ENCODE measurements at places on chromosomes 13 and 19. TPM values are rescaled to one million over a fixed set of nuclear protein-coding genes. Genes with fewer than 3 reads are reported as not detected.

- no peak for DNase-seq
Observed at GRCh38 chr13:45205124-45205523, 4.3 kb upstream of the KCTD4 start.

- DNase-seq: no peak
Observed at GRCh38 chr13:20547479-20547908, 19.5 kb upstream of the IFT88 start.

GRCh38 chr19:1609103-1609396, 3.8 kb upstream of the UQCR11 start:
- peak; percentile 50 for DNase-seq

SLC17A7 gene
- total RNA-seq: 1.8 TPM

DNA sequence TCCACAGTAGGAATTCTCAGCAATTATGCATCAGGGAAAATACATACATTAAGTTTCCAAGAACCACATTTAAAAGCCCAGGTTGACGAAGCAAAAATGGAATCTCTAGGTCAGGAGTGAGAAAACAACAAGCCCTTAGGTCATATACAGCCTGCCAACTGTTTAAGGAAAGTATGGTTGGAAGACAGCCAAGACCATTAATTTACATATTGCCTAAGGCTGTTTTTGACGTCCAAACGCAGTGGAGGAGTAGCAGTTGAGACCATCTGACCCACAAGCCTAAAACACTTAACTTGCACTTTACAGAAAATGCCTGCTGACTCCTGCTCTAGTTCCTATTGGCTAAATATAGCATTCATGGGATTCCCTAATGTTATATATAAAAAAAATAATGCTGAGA, 299.0 kb downstream of the ITGBL1 start:
- DNase-seq: no peak

KANK2 gene
- total RNA-seq: 434 TPM

DNA sequence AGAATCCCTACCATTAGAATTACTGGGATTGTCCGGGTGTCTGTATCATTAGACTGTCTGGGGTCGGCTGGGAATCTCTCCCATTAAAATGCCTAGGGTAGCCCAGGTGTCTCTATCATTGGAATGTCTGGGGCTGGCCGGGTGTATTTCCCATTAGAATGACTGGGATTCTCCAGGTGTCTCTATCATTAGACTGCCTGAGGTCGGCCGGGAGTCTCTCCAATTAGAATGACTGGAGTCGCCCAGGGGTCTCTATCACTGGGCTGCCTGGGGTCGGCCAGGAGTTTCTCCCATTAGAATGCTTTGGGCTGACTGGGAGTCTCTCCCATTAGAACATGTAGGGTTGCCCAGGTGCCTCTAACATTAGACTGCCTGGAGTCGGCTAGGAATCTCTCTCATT, 1560.7 kb downstream of the UQCRFS1 start:
- DNase-seq: no peak

DNA sequence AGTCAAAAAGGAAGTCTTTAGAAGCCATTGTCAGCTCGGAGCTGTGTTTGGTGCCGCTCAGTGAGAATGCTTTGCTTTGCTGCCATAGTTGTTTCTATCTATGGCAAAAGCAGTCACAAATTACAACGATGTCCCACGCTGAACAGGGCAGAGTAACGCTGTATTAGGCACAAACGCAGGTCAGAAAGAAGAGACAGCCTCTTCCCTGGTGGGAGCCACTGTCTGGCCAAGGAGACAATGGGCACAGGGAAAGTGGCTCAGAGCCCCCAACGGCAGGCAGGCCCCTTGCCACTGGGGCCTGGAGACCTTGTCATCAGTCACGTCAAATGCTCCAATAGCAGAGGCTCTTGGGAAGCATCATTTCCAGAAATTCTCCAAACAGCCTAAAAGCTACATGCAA, 244.2 kb downstream of the TEX29 start:
- no peak for DNase-seq

DNA sequence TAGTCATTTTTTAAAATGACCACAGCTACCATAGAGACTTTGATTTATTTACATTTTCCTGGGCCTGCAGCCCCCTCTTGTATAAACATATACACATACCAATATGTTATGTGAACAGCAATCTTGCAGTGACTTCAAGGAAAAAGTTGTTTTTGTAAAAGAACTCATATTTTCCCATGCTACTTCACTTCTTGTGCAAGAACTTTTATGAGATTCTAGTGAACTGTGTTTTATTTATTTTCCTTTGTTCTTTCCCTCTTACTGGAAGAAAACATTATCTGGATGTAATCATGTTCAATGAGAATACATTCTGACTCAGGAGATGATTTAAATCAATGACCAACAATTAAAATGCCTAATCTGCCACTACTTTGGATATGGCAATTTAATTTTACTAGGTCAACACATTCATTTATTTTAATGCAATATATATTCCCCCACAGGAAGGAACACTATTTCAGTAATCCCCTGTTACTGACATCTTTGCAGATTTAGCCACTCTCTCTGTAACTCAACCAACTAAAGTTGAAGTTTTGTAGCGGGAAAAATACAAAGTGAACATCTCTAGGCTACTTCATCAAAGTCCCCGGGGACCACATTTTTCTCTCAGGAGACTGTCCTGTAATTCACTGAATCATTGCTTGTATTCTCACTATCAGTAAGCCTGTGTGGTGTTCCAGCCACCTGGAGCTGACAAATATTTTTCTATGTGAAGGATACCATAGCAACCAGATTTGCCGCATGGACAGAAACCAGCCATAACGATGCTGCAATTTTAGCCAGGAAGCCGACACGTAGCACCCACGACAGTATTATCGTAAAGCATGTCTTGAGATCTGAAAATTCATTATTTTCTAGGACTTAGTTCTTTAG, 90.5 kb downstream of the STARD13 start:
- no peak for DNase-seq

- DNase-seq: no peak
Observed at GRCh38 chr13:57675526-57675925, 44.0 kb downstream of the PCDH17 start.

DNA sequence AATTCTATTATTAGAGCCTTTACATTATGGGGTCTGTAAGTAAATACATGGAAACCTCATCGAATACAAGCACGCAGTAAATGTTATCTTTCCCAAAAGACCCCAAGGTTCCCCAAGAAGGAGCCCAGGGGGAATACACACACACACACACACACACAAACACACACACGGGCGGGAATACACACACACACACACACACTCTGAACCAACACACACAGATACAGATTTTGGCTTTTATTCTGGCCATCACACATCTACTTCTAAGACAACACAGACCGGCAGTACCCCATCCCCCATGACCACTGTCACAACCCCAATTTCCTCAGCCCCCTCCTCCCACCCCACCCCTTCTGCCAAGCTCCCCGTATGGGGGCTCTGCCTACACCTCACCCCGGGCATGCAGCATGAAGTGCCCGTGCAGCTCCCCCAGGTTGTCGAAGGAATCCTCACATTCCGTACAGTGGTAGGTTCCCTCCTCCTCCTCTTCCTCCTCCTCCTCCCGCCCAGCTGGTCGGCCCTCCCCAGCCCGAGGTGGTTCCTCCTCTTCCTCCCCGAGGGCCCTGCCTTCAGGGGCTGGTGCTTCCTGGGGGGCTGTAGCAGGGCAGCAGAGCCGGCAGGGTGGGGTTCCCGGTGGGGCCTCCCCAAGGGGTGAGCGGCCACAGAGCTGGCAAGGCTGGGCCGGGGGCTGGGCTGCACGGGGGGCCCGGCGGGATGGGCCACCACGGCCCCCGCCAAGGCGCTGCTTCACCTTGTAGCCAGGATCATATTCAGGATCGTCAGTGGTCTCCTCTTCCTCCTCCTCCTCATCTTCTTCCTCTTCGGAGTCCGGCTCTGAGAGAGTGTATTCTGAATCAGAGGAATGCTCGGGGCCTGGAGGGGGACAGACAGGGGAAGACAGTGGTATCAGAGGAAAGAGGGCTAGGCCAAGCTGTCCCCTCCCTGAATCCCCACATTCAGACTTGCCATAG, 4.4 kb upstream of the SRRM5 start:
- DNase-seq: no peak

DNA sequence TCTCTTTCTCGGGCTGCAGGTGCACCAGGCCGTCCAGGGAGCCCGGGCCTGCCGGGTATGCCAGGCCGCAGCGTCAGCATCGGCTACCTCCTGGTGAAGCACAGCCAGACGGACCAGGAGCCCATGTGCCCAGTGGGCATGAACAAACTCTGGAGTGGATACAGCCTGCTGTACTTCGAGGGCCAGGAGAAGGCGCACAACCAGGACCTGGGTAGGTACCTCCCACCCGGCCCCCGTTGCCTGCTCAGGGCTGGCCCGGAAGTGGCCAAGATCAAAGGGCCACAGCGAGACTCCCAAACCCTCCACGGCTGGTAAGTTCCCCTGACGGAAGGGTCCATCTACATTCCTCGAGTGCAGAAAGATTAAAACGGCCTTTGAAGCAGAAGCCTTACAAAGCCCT, 55.1 kb downstream of the RAB20 start:
- DNase-seq: no peak

- DNase-seq: peak; percentile 78
Observed at GRCh38 chr19:17784201-17785008, 10.5 kb upstream of the B3GNT3 start.

YJEFN3 gene
- 6.5 TPM for total RNA-seq

SHD gene
- not detected for total RNA-seq

SIGLEC8 gene
- 0.08 TPM for total RNA-seq

- no peak for DNase-seq
Observed at GRCh38 chr19:45924891-45925447, 10.4 kb upstream of the NANOS2 start.

AP3D1 gene
- 71.8 TPM for total RNA-seq

DNA sequence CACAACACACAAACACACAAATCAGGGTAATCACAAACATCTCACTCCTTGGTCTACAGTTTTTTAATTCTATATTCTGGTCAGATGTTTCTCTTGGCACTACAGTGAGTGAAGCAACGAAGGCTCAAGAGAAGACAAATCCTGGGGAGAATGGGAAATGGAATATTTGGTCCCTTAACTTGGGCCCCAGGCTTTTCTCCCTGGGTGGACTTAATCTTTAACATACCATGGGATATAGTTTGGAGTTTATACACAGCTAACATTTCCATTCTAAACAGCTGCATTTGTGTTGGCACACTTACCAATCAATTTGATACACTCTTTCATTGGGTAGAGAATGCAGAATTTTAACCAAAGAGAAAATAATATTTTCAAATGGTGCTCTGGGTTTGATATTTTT, 1132.6 kb upstream of the SLC10A2 start:
- no peak for DNase-seq

Data from Right ventricle myocardium inferior (tissue), 1 donor.